Stimulated activated CD4-positive, alpha-beta T cell treated with anti-CD3 and anti-CD28 coated beads, Interleukin-12 subunit alpha, Interleukin-12 subunit beta, amount 100 ng/mL, for 24 hours (primary cell): ENCODE measurements at places on chromosomes 5 and 9.

DNA sequence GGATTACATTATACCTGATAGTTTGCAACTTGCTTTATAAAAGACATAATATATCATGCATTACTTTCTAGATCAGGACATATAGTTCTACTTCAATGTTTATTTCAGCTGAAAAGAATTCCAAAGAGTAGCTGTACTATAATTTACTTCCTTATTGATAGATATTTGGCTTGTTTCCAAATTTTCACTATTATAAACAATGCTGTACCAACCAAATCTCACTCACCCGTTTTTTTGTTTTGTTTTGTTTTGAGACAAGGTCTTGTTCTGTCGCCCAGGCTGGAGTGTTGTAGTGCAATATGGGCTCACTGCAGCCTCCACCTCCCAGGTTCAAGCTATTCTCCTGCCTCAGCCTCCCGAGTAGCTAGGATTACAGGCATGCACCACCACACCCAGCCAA lies 132.7 kb downstream of the GNAQ start:
- DNase-seq, result no peak

DNA sequence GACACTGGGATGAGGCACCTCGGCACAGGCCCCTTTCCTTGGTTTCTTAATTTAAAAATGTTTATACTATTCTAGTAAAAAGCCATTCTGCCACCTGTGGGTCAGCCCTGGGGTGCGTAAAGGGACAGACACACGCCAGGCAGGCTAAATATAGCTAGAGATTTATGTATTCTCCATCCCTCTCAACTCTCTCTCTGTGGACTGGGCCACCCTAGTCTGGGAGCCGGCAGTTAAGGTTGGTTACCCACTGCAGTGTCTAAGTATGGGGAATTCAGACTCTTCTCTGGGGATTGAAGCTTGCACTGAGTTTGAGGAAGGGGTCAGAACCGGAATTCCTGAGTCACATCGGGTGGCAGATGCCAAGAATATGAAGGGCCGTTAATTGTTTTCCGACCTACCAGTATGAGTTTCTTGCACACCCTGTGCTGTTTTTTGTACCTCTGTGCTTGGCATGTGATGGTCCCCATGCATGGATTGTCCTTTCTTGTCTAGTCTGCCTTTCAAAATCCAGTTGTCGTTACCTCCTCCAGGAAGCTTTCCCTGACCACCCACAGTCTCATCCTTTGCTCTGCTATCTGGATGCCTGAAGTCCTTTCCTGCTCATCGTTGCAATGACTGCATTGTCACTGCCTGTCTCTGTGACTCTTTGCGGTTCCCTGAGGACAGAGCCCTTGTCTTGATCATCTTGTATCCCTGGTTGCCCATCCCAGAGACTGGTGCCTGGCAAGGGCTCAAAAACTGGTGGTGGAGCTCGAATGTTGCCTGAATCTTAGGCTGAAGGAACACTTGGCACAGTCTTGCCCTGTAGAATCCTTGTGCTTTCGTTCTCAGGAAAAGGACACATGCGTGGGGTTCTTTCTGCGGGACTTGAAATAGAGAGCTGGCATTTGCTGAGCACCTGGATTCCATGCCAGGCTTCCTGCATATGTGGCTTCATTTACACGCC lies 2.1 kb downstream of the NEURL1B start:
- DNase-seq, result no peak

GRCh38 chr9:129038109-129038852 lies 1.9 kb downstream of the MIGA2 start:
- no peak for DNase-seq

- DNase-seq, result no peak
These were observed 11.7 kb downstream of the TAL2 start for GRCh38 chr9:105673850-105674387.

DNA sequence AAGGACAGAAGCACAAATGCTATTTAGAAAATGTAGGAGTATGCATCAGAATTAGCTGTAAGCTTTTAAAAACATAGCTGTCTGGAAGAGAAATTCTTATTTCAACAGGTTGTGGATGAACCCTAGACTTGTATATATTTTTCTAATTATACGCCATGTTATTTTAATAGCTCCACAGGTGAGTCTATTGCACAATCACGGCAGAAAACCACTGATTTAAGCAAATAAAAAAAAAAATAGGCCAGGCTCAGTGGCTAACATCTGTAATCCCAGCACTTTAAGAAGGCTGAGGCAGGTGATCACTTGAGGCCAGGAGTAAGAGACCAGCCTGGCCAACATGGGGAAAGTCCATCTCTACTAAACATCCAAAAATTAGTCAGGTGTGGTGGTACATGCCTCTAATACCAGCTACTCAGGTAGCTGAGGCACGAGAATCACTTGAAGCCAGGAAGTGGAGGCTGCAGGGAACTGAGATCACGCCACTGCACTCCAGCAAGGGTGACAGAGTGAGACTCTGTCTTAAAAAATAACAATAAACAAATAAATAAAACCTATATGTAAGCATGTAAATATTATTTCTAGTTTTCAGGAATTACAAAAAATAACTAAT lies 11.7 kb downstream of the TRIM23 start:
- DNase-seq, result no peak

DNA sequence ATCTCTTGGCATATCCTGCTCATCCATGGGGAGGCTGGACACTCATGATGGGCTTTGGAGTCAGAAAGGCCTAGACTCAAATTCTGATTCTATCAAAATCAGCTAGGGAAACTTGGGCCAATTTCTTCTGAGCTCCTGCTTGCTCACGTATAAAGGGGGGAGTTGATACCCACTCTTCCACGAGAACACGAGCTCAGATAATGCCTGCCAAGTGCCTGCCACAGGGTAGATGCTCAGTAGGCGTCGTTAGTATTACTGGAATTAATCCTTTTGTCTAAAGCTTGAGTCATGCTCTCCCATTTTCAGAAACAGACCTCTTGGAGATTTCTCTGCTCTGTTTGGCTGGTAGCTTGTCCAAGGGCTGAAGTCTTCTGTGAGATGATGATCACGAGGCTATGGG lies 238.3 kb upstream of the MVB12B start:
- no peak for DNase-seq

DNA sequence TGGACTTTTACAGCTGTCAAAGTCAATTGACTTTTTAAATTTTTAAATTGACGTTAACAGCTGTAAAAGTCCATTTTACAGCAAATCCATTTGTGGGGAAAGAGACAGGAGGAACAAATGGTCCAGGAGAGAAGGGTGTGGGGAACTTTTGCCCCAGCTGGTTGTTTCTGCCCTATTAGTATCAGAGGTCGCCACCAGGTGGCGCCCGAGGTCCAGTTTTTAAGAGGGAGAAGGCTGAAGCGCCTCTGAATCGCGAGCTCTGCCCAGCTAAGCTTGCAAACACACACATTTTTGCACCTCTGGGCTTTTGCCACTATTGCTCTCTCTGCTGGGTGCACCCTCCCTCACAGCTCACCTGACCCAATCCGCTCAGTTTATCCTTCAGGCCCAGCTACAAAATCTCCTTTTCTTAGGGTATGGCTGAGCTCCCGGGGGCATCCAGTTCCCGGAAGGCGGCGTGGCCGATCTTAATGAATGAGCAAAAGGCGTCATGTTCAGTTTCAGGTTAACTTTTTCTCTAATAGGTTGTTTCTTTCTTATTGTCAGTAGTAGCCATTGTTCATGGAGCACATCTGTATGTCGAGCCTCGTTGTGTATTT lies 6.3 kb upstream of the TTLL11 start:
- DNase-seq, result peak; percentile 75

- DNase-seq, result no peak
These were observed 436.7 kb downstream of the ZSWIM6 start for GRCh38 chr5:61768692-61769281.

DNA sequence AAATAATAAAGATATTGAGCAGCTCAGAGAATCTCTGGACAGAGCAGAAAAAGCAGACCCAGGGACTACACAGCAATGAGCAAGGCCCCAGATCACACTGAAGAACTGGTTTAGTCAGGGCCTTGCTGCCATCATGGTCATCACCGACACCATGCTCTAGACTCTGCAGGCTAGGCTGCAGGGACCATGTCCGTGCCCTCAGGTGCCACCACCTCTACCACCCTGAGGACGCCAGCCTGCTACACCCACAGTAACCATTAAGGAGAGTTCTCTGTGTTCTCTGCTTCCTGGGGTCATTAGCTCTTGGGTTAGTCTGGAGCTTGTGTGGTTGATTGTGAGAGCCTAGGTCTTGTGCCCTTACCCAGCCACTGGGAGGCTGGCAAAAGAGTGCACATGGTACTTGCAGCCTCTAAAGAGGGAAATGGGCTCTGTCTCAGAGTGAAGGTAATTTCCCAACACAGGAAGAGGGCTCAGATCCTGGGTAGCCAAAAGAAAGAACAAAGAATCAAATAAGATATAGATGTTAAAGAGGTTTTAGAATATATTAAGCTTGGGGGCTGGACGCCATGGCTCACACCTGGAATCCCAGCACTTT lies 31.9 kb upstream of the JADE2 start:
- DNase-seq, result no peak

DNA sequence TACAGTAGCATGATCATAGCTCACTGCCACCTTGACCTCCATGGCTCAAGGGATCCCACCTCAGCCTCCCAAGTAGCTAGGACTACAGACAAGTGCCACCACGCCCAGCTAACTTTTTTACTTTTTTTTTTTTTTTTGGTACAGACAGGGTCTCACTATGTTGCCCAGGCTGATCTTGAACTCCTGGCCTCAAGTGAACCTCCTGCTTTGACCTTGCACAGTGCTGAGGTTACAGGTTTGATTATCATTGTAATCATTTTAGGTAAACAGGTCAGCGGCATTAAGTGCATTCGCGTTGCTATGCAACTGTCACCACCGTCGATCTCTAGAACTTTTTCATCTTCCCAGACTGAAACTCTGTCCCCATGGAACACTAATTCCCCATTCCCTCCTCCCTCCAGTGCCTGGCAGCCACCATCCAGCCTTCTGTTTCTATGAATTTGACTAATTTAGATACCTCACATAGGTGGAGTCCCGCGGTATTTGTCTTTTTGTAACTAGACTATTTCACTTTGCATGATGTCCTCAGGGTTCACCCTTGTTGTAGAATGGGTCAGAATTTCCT lies 5.8 kb upstream of the CARD19 start:
- DNase-seq, result no peak

GRCh38 chr9:95788021-95788420 lies 87.5 kb upstream of the ERCC6L2 start:
- DNase-seq, result no peak

DNA sequence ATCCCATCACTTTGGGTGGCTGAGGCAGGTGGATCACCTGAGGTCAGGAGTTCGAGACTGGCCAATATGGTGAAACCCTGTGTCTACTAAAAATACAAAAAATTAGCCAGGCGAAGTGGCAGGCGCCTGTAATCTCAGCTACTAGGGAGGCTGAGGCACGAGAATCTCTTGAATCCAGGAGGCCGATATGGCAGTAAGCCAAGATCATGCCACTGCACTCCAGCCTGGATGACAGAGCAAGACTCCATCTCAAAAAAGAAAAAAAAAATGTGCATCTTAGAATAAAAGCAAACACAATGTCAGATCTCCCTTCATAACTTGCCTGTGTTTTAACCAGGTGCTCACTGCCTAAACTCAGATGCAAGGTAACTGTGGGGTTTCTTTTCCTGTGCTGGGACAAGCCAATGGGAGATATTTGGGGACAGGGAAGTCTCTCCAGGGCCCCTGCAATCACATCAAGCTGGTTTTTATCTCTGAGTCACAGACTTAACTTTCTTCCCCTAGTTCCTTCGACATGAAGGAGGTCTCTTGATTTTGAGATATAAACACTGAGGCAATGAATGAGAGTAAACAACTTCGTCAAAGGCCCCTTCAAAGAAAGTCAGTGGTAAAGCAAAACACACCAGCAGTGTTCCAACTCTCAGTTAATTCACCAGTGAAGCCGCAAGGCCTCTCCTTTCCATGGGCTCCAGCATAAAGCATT lies 99.1 kb downstream of the SNX18 start:
- no peak for DNase-seq

DNA sequence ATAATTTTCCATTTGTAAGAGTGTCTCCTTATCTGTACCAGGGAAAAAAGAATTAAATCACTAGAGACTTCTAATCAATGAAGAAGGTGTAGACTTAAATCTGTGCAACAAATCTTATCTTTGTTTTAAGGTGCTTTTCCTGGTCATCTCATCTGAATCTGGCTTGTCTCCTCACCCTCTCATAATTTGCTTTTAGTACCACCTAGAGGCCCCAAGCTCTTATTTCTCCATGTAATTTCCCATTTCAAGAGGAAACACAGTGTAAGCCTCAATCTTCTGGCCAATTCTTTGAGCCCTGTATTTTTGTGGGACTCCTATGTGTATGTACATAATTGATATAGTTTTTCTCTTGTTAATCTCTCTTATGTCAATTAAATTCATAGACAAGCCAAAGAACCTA lies 1975.3 kb upstream of the CDH6 start:
- no peak for DNase-seq

DNA sequence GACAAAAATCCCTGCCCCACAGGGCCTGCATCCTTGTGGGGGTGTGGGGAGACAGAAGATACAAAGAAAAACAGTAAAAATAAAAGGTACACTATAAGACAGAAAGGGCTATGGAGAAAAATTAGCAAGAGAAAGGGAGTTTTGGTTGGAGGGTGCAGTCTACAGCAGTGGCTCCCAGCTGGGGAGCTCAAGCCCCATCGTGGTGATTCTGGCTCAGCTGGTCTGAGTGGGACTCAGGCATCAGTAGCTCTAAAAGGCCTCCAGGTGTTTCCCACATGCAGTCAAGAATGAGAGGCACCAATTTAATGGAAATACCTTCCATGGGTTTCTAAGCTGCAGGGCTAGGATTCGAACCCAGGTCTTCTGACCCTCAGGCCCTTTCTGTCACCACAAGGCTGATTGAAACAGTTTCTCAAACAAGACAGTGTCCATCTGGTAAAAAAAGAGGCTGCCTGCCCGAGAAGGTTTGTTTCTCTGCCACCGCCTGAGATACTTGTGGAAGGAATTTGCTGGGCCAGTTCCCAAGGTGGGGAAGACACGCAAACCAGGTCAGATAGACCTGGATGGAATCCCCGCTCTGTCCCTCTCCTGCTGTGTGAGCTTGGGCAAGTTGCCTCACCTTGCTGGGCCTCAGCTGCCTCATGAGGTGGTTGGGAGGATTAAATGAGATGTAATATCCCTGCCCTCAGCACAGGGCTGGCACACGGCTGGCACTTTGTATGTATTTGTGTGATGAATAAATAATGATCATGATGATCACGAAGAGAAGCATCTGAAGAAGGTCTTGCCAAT lies 43.1 kb downstream of the COL27A1 start:
- DNase-seq, result no peak

GRCh38 chr9:114450181-114450580 lies 55.1 kb downstream of the WHRN start:
- DNase-seq, result no peak

- DNase-seq, result no peak
These were observed 7.9 kb upstream of the FIBCD1 start for GRCh38 chr9:130946766-130947617.

DNA sequence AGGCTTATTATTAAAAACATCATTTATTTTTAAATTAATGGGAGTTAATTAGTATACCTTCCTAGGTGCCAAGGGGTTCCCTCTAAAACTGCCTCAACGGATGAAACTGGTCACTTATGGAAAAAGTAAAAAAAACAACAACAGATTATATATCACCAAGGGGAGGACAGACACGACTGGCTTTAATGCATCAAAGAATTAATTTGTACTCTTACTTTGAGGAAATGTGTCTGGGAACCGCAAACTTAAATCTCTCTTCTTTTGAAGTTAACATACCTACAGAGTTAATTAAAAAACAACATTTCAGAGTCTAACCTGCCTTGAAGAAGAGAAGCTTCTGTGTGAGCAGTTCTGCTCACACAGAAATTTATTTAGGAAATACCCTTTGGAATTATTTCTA lies 354.6 kb downstream of the LRRC70 start:
- DNase-seq, result no peak
